ENCODE measurements at places on chromosomes 16 and 17.

DNA sequence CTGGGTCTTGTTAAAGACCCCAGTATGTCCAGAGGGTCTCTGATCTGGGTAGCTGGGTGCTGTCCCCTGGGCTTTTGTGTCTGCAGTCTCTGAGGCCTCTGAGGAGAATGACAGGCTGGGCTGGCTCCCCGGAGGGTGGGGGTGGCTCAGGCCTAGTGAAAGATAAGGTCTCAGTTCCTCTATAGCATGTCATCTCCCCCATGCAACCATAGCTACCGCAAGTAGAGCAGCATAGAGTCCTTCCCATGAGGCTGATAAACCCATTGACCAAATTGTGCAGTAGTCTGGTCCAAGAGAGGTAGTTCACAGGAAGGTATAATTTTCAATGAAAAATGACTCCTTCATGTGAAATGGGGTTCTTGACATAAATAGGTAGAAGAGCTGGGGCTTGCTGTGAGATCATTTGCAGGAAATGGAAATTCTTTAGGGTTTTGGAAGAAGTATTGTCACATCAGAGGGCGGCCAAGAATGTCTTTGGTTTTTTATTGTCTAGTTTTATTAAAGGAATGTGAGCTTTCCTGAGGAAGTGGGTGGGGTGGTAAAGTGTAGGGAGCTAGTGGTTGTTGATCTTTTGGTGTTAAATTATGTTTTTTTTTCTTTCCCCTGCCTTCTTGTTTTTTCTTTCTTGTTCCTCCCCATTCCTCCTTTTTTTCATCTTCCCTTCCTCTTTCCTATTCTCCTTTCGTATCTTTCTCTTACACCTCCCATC lies 21.0 kb downstream of the SLC7A6OS start:
- DNase-seq = peak; percentile 57

DNA sequence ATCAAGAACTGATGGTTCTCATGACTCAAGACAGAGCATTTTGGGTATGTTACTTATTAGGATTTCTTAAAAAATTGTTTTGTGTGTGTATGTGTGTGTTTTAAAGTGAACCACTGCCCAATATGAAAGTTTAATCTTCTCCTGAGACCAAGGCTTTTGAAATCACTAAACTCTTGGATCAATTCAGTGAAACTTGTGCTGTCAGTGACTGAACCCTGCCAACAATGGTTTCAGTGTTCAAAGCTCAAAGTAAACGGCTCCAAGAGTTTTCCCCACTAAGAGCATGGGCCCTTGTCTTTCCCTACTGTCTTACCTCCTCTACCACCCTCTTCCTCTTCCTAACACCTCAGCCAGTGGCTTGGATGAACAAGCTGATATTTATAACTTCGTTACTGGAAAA lies 22.0 kb downstream of the NFE2L1 start:
- DNase-seq = no peak

GRCh38 chr17:50536683-50537646 lies 4.4 kb downstream of the EPN3 start:
- DNase-seq = no peak

- no peak for DNase-seq
These were observed 133.2 kb upstream of the CHMP6 start for GRCh38 chr17:80858301-80859001.

DNA sequence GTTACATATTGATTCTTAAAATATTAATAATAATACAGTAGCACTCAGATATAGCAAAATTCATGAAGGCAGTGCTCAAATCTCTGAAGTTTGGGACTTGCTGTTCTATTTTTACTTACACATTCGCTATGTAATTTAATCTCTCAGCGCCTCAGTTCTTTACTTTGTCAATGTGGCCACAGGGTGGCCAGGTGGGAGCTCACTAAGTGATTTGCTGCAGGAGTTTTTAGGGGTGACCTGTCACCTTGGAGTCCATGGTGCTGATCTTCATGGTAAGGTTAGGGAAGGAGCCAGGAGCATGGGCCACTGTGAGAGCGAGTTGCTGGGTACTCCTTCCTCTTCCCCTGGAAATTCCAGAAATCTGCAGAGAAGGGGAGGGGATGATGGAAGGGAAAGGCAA lies 28.1 kb downstream of the VWA3A start:
- no peak for DNase-seq

DNA sequence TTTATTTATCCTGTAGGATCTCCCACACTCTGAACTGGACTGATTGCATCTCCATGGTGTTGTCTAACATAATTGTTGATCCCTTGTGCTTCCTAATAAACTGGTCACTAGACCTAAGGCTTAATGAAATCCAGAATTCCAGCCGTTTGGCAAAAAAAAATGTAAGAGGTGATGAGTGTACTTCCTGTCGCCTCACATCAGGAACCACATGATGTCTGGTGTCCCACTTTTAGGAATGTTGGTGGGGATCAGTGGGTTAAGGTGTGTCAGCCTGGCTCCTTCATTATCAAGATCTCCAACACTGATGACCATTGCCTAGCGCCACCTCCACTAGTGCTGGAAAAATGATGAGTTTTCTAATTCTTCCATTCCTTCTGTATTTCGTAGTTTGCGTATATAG lies 18.6 kb upstream of the LONP2 start:
- no peak for DNase-seq

GRCh38 chr16:86242244-86243122 lies 267.8 kb upstream of the FOXF1 start:
- no peak for DNase-seq

- no peak for DNase-seq
These were observed 14.2 kb downstream of the HSD11B2 start for GRCh38 chr16:67445126-67445426.

DNA sequence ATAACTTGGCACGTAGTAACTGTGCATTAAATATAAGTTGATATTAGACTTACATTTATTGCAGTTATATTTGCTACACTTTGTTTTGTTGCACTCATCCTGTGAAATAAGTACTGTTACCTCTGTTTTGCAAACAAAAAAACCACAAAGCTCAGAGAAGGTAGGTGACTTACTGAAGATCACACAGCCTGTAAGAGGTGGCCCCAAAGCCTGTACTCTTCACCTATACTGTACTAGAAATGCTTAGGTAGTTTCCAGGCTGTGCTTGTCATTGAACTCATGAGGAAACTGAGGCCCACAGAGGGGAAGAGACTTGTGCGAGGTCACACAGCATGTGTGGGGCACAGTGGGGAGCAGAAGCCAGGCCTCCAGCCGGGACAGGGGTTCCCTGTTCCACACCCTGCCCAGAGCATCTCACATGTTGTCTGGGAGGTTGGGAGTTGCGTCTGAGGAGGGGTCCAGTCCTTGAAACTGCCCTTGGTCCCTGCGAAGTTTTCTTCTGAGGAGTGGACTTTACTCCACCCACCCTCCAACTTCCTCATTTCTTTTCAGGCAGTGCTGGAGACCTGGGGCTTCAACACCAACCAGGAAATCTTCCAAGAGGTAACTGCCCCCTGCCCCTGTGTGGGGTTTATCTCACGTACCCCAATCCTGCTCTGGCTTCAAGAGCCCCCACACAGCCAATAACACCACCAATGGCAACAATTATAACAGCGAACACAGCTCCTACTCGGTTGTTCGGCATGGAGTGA lies 13.0 kb downstream of the CETP start:
- no peak for DNase-seq

DNA sequence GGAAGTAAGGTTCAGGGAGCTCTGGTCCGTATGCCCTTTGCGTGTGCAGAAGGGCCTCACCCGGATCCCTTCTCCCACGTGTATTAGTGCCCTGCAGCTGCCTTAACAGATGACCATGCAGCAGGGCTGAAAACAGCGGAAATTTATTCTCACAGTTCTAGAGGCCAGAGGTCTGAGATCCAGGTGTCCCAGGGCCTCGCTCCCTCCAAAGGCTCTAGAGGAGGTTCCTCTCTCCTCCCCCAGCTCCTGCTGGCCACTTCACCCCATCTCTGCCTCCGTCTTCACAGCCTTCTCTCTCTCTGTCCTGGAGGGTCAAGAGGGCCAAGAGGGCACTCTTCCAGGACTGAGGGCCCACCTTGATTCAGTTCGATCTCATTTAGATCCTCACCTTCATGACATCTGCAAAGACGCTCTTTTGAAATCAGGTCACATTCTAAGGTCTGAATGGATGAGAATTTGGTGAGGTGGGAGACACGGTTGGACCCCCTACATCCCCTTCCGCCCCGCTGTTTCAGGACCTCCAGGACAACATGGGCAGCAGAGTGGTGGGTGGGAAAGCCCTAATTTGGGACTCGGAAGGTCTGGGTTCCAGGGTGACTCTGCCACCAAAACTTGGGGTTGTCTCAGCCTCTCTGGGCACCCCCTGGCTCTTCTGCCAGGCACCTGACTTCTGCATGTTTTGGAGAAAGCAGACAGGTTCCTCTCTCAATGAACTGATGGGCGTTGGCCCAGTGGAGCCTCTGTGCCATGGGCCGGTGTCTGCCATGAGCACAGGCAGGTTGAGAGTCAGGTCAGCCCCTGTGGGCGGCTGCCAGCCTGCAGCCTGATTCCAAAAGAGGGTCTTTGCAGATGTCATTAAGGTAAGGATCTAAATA lies 361.2 kb downstream of the SEC14L1 start:
- DNase-seq = no peak

- no peak for DNase-seq
These were observed 31.1 kb downstream of the TRPV2 start for GRCh38 chr17:16446338-16446983.

DNA sequence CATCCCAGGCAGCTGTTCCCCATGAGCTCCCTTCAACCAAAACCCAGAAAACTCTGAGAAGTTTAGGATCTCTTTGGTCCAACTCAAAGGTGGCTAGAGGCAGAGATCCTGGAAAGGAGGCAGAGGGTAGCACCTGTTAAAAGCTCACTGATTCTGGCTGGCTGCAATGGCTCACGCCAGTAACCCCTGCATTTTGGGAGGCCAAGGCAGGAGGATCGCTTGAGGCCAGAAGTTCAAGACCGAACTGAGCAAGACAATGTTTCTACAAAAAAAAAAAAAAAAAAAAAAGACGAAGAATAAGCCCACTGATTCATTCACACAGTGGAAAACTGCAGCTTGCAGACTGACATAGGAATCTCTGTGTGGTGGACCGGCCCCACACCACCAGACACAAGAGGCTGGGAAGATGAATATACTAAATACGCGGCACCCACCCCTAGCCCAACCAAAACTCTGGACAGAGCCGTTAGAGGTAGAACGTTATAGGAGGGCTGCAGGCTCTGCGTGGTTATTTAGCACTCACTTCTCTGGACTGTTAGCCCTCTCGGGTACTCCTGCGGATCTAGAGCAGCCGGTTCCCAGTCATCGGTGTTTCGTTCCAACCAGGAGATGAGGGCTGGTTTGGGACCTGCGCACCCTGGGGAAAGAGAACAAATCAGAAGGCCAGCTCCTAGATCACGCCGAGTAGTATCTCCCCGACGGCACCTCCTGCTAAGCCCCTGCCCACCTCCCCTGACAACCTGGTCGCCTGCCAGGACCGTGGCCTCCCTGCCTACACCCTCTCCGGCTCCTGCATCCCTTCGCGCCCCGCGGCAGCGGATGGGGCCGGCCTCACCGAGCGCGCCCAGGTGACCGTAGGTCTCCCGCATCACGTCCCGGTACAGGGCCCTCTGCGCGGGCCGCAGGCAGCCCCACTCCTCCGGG lies 925 bp downstream of the ZNF689 start:
- peak; percentile 32 for DNase-seq

DNA sequence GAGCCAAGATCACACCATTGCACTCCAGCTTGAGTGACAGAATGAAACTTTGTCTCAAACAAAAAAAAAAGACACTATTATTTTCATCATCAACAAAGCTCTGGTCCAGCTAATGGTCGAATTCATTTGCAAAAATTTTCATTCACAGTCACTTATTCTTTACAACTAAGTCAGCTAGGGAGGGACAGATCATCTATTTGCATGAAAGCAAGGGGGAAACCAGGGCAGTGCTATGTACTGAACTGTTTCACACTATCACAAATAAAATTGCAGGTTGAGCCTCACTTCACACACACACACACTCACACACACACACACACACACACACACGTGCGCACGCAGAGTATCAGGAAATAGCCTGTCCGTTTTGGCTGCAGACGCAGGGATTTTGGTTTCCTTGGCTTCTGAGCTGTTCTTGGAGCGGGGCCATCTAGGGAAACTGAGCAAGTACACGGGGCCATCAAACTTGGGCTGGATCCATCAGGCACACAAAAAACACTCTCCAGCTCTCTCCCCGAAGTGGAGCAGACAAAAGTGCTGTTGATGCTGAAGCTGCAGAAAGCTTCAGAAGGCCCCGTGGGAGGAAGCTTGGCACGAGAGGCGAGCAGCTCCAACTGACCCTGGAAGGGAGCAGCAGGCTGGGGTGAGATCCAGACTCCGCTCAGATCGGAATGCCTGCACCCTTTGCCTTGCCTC lies 44.3 kb upstream of the HELZ start:
- no peak for DNase-seq

GRCh38 chr17:50260501-50260911 lies 13.8 kb upstream of the TMEM92 start:
- no peak for DNase-seq

GRCh38 chr16:70685938-70686375 lies at the start of gene MTSS2:
Gene MTSS2 (minus strand): TSS chr16:70686053. CDS start chr16:70685791, 262 bp downstream.
- no peak for DNase-seq

- DNase-seq = peak; percentile 60
These were observed 13.4 kb upstream of the ATP5MC1 start for GRCh38 chr17:48878920-48879898.

- no peak for DNase-seq
These were observed 63.9 kb downstream of the KANSL1 start for GRCh38 chr17:46129302-46129701.

DNA sequence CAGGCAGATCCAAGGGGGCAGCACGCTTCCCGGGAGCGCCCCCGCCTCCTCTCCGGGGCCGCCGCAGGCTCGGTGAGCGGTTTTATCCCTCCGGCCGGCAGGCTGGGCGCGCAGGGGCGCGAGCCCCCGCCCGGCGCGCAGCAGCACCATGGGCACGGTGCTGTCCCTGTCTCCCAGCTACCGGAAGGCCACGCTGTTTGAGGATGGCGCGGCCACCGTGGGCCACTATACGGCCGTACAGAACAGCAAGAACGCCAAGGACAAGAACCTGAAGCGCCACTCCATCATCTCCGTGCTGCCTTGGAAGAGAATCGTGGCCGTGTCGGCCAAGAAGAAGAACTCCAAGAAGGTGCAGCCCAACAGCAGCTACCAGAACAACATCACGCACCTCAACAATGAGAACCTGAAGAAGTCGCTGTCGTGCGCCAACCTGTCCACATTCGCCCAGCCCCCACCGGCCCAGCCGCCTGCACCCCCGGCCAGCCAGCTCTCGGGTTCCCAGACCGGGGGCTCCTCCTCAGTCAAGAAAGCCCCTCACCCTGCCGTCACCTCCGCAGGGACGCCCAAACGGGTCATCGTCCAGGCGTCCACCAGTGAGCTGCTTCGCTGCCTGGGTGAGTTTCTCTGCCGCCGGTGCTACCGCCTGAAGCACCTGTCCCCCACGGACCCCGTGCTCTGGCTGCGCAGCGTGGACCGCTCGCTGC lies 832 bp downstream of the CDK5R1 start:
- no peak for DNase-seq
